ENCODE measurements at places on chromosomes 5 and 9. TPM values are rescaled to one million over a fixed set of nuclear protein-coding genes. Genes with fewer than 3 reads are reported as not detected.

DNA sequence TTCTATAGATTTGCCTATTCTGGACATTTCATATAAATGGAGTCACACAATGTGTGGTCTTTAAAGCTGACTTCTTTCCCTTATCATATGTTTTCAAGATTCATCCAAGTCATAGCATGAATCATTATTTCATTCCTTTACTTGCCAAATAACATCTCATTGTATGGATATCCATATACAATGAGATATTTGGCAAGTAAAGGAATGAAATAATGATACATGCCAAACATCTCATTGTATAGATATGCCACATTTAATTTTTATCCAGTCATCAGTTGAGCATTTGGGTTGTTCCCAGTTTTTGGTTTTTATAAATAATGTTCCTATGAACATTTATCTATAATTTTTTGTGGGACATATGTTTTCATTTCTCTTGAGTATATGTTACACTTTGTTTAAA lies 20.5 kb upstream of the OR2K2 start:
- no peak for DNase-seq

GRCh38 chr9:124688238-124688904 lies 82.7 kb downstream of the NR6A1 start:
- DNase-seq, result no peak

GRCh38 chr5:61991866-61992265 lies 314.1 kb upstream of the KIF2A start:
- DNase-seq, result no peak

The NOP16 gene
- total RNA-seq, result 29.1 TPM

The TMCO6 gene
- total RNA-seq, result 33.5 TPM
